ENCODE measurements at places on chromosomes 2 and 18.

DNA sequence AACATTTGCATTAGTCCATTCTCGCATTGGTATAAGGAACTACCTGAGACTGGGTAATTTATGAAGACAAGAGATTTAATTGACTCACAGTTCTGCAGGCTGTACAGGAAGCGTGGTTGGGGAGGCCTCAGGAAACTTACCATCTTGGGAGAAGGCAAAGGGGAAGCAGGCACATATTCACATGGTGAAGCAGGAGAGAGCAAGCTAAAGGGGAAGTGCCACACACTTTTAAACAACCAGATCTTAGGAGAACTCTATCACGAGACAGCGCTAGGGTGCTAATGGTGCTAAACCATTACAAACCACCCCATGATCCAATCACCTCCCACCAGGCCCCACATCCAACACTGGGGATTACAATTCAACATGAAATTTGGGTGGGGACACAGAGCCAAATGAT lies 201.7 kb upstream of the MGAT5 start:
- DNase-seq, result no peak

DNA sequence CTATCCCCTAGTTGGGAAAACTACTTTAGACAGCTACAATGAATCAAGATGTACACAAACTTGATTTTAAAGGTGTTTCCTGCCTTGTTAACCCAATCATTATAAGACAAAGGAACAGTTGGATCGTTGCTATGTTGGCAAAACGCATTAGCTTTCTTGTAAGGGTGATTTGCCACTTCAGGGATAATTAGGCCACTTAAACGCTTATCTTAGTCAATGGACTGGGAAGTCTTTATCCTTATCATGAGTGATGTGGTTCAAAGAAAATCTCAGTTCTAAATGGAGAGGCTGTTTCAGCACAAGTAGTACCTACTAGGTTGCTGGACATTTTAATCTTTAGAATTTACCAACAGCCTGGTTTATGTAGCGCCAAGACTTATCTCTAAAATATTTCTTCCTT lies 406.1 kb upstream of the MEX3C start:
- DNase-seq, result no peak

GRCh38 chr2:157923598-157924217 lies 47.6 kb upstream of the ACVR1 start:
- no peak for DNase-seq

DNA sequence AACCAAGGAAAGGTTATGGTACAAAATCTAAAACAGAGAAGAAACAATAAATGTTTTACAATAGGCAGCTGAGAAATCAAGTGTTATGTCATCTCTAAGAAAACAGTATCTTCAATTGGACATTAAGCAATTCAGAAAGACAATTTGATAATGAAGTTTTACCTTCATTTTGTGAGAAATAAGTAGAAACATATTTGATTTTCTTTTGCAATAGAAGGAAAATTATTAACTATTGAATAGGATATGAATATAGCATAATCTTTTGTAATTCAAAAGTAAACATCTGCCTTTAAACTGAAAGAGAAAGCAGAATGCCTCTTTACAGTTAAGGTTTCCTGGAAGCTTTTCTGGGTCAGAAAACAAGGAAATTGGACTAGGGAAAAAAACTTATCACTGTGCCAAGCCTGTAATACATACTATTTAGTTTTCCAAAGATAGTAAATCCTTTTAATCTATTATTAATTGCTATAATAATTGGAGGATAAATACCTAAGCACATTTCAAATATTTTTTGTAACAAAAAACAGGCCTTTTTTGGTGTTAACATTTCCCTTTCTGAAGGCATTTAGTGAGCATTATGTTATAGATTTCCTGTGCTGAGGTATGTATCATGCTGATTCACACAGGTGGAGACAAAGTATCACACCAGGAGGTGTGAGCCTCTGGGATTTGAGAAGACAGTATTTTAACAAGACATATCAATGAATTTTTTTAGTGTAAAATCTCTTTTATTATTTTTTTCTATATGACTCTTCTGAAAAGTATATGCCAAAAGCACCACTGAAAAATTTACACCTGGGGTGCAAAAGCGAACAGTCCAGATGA lies 947.0 kb upstream of the CDH2 start:
- no peak for DNase-seq

- DNase-seq, result no peak
Observed at GRCh38 chr18:73087282-73087977, 219.6 kb upstream of the NETO1 start.

DNA sequence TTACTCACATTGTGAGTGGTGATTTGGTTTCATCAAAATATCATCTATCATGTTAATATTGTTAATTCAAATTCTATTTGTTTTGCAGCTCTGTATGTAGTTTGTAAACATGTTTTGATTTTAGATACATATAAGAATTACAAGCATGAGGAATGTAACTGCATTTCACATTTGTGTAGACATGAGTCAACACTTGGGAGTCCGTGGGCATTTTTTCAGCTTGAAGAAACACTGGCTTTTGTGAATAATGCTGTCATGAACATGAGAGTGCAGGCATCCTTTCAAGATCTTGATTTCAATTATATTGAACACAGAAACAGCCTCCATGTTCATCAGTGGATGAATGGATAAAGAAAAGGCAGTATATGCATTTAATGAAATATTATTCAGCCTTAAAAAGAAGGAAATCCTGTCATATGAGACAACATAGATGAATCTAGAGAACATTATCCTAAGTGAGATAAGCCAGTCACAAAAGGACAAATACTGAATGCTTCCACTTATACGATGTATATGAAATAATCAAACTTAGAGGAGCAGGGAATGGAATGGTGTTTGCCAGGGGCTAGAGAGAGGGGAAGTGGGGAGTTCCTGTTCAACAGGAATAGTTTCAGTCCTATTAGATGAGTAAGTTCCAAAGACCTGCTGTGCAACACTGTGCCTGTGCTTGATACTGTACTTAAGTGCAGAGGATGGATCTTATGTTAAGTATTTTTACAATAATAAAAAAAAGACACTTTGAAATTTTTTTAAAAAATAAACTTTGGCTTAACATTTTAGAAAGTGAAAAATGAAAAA lies 194.9 kb downstream of the LRATD1 start:
- DNase-seq, result no peak

GRCh38 chr18:34999756-35000289 lies 41.4 kb upstream of the MAPRE2 start:
- no peak for DNase-seq

DNA sequence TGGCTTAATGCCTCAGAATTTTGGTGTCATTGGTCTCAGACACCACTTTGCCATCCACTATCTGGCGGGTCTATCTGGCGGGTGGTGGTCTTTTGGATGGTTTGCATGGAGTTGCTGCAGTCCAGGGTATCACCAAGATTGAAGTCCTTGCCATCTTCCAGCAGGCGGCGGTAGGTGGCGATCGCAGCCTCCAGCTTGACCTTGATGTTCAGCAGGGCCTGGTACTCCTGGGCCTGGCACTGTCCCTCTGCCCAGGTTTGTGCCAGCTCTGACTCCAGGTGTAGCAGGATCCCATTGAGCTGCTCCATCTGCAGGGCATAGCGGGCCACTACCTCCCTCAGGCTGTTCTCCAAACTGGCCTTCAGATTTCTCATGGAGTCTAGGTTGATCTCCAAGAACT lies 188.2 kb downstream of the MEMO1 start:
- no peak for DNase-seq

GRCh38 chr2:195861821-195862220 lies 204.8 kb downstream of the SLC39A10 start:
- DNase-seq, result no peak

- no peak for DNase-seq
Observed at GRCh38 chr18:43279015-43279744, 1.9 kb upstream of the SYT4 start.

DNA sequence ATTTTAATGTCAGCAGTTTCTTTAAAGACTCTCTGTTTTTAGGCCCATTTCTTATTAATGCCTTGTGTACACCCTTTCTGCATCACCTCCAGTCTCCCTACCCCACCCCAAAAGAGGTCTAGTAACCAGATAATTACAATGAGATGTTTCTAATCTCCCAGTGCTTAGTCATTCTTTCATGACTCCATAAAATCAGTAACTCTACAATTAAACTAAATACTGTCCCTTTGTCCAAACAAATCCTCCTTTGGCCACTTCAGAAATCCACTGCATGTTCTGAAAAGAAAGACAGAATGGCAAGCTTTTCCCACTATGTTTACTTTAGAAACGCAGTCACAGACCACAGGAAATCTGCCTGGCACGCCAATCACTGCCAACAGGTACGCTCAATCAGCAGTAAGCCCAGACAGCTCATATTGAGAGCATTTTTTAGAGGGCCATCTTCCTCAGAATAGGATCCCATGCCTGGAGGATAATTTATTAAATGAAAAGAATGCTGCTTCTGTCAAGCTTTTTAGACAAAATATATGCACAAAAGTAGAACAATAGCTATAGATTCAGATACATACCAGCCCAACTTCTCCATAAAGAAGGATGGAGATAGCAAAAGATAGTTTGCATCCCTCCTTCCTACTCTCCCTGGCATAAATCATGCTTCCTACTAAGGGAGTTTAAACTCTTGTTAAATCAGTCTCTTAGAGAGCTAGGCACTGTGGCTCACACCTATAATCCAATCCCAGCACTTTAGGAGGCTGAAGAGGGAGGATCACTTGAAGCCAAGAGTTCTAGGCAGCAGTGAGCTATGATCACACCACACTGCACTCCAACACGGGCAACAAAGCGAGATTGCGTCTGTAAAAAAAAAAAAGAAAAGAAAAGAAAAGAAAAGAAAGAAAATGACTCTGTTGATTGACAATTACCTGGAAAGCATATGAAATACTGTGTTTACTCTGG lies 14.6 kb downstream of the CLASP1 start:
- DNase-seq, result no peak

- DNase-seq, result no peak
Observed at GRCh38 chr2:84882775-84883550, 2.1 kb upstream of the TRABD2A start.

DNA sequence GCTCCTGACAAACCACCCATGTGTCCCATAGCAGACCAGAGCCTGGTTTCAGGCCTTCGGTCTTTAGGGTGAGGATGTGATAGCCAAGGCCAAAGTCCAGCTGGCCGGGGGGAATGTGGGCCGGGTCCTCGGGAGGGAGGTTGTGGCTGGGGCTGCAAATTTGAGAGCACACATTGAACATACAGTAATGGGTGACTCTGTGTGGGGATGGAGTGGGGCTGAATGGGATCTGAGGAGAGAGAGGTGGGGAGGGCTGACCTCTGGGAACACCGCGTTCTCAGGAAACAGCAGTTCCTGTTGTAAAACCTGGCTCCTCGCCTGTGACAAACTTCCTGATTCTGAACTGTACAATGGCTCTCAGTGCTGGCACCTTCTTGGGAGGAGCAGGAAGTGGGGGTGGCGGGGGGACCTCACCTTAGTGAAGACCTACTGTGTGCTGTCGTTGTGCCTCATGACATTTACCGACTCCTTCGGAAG lies 48.8 kb downstream of the MCFD2 start:
- peak; percentile 85 for DNase-seq

- peak; percentile 59 for DNase-seq
Observed at GRCh38 chr2:238299803-238300202, 11.4 kb upstream of the PER2 start.

GRCh38 chr2:89000235-89000634 lies 308.8 kb downstream of the RPIA start:
- DNase-seq, result no peak

GRCh38 chr2:46305187-46305586 lies 8.0 kb downstream of the EPAS1 start:
- DNase-seq, result no peak
